Thoracic aorta (tissue), 2 donors: ENCODE measurements at places on chromosomes 1 and 21. TPM values are rescaled to one million over a fixed set of nuclear protein-coding genes. Genes with fewer than 3 reads are reported as not detected.

Gene DDOST
- total RNA-seq = 160 TPM

Gene MFSD2A
- 13.1 TPM for total RNA-seq

Gene HMGCS2
- 1.8 TPM for total RNA-seq

Gene AGO3
- 47.5 TPM for total RNA-seq

Gene ANKRD65
- total RNA-seq = 0.68 TPM

GRCh38 chr1:10761503-10762152, 34.8 kb downstream of the CASZ1 start:
- no peak overlapping the region for H3K27ac ChIP-seq
- H3K4me3 ChIP-seq = no peak overlapping the region

DNA sequence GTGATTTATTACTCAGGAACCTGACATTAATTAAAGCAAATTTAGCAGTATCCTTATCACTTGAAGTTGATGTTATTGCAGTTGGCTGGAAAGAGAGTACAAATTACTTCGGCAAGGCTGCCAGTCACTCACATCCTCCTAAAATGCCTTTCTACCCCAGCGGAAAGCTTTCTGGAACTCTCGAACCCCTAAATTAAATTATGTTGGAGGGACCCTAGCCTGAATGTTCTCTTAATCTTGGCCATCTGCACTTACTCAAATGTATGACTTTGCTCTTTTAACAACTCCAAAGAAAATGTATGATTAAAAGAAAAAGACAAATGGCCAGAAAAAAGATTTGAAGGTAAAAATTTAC, 242.6 kb upstream of the USP25 start:
- H3K4me1 ChIP-seq = no peaks in the 10 kb centered on the region
- H3K27ac ChIP-seq = no peak overlapping the region
- no peaks in the 10 kb centered on the region for H3K27me3 ChIP-seq
- H3K4me3 ChIP-seq = no peak overlapping the region

DNA sequence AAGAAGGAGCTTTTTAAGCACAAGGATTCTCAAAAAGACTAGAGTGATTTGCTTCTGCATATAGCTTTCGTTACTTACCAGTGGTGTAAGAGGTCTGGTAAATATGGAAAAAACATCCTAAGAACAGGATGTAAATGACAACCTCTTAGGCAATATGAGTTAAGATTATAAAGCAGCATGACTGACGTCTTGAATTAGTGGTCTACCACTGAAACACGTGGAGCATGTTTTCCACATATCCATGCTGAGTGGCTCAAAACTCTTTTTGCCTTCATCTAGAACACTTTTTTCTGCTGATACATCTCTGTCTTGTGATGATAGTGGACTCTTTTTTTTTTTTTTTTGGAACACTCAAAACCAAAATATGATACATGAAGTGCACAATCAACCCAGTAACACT, 44.6 kb downstream of the RCAN1 start:
- no peaks in the 10 kb centered on the region for H3K36me3 ChIP-seq
- H3K27ac ChIP-seq = no peak overlapping the region
- no peak for DNase-seq
- no peak overlapping the region for H3K4me3 ChIP-seq

GRCh38 chr1:11179125-11179524, 10.0 kb upstream of the ANGPTL7 start:
- peaks cover 30% of the 10 kb centered on the region for H3K4me1 ChIP-seq
- peak overlapping the region; percentile 44 for H3K27ac ChIP-seq
- H3K27me3 ChIP-seq = no peaks in the 10 kb centered on the region
- DNase-seq = no peak
- no peaks in the 10 kb centered on the region for H3K36me3 ChIP-seq
- H3K4me3 ChIP-seq = no peak overlapping the region

GRCh38 chr1:202227053-202227672, 33.6 kb downstream of the LGR6 start:
- no peak overlapping the region for H3K4me3 ChIP-seq
- H3K27me3 ChIP-seq = no peaks in the 10 kb centered on the region
- no peak overlapping the region for H3K27ac ChIP-seq
- H3K4me1 ChIP-seq = peaks cover 35% of the 10 kb centered on the region
- H3K36me3 ChIP-seq = peaks cover 54% of the 10 kb centered on the region

DNA sequence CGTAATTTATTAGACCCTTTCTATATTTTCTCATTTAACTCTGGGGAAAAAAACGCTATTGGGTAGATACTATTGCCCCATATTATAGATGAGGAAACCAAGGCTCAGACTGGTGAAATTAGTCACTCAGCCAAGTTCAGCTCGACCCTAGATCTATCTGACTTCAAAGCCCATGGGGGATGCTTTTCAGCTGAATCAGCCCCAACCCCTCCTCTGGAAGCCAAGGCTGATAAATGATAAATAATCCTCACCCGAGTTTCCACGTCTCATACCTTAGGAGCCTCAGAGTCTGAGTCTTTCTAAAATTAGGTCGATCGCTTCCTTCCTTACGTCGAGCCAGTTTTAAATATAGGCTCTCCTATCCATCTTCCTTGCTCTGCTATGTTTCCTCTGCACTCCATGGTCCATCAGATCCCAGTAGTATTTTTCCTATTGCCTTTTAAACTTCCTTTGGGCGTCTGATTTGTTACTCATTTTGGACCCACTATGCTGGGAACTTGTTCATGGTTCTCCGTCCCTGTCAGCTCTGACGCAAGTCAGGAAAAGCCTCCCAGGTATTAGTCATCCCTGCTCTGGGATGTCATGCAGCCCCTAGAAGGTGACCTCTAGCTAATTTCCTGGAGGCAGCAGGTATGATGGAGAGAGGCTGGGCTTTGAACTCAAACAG, 122.8 kb downstream of the PLPP3 start:
- peaks cover 11% of the 10 kb centered on the region for H3K4me1 ChIP-seq
- H3K27me3 ChIP-seq = no peaks in the 10 kb centered on the region
- no peak overlapping the region for H3K4me3 ChIP-seq
- H3K36me3 ChIP-seq = no peaks in the 10 kb centered on the region
- DNase-seq = no peak

- no peaks in the 10 kb centered on the region for H3K27me3 ChIP-seq
- H3K4me3 ChIP-seq = no peak overlapping the region
- DNase-seq = no peak
- no peak overlapping the region for H3K27ac ChIP-seq
- H3K4me1 ChIP-seq = no peaks in the 10 kb centered on the region
Observed at GRCh38 chr1:46816930-46817329, 18.1 kb downstream of the CYP4B1 start.

DNA sequence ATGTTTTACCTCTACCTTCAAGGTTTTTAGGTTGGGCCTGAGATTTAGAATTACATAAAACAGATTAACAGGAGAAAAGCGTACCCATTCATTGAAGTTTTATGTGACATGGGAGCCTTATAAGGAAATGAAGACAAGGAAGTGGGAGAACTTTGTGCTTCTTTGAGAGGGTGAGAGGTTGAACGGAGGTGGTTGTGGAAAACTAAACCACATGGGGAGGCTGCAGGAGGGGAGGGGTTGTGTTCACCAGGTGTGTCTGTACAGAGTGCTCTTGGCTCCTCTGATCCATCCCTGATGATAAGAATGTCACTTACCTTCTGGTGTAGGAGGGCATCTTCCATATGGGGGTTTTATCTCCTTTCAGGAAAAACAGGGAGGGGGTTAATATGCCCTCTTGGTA, 2.7 kb downstream of the SLX9 start:
- H3K36me3 ChIP-seq = no peaks in the 10 kb centered on the region
- no peak for DNase-seq
- H3K4me3 ChIP-seq = no peak overlapping the region
- no peak overlapping the region for H3K27ac ChIP-seq
- H3K4me1 ChIP-seq = peaks cover 33% of the 10 kb centered on the region

- no peak overlapping the region for H3K4me3 ChIP-seq
- no peaks in the 10 kb centered on the region for H3K36me3 ChIP-seq
- no peak overlapping the region for H3K27ac ChIP-seq
- no peak for DNase-seq
Observed at GRCh38 chr1:55981010-55981650, 598.2 kb downstream of the PLPP3 start.
